ENCODE measurements at places on chromosomes 1 and 21. TPM values are rescaled to one million over a fixed set of nuclear protein-coding genes. Genes with fewer than 3 reads are reported as not detected.

The LAPTM5 gene
- 0.53 TPM for polyA plus RNA-seq

The NPR1 gene
- polyA plus RNA-seq = 0.02 TPM

The CHODL gene
- 0.05 TPM for polyA plus RNA-seq

The USP21 gene
- 16.2 TPM for polyA plus RNA-seq

The IL12RB2 gene
- not detected for polyA plus RNA-seq

The MYCBP gene
- 17.3 TPM for polyA plus RNA-seq

The CTSE gene
- polyA plus RNA-seq = not detected

The LUZP1 gene
- polyA plus RNA-seq = 32.4 TPM

The C1orf87 gene
- not detected for polyA plus RNA-seq

The STYXL2 gene
- not detected for polyA plus RNA-seq

Data from AG04450 (cell line).